ENCODE measurements at places on chromosomes 3 and 15. TPM values are rescaled to one million over a fixed set of nuclear protein-coding genes. Genes with fewer than 3 reads are reported as not detected.

CATSPER2 gene
- 0.96 TPM for polyA plus RNA-seq

PROS1 gene
- polyA plus RNA-seq, result 15.0 TPM

PLSCR4 gene
- polyA plus RNA-seq, result 0.05 TPM

FILIP1L gene
- 26.8 TPM for polyA plus RNA-seq

TMEM212 gene
- polyA plus RNA-seq, result not detected

HCLS1 gene
- 0.29 TPM for polyA plus RNA-seq

SPINT1 gene
- polyA plus RNA-seq, result 0.58 TPM

RPL15 gene
- polyA plus RNA-seq, result 5,582 TPM

- no peak overlapping the region for H3K27ac ChIP-seq
- DNase-seq, result no peak
Observed at GRCh38 chr3:105944276-105944675, 75.5 kb upstream of the CBLB start.

DNA sequence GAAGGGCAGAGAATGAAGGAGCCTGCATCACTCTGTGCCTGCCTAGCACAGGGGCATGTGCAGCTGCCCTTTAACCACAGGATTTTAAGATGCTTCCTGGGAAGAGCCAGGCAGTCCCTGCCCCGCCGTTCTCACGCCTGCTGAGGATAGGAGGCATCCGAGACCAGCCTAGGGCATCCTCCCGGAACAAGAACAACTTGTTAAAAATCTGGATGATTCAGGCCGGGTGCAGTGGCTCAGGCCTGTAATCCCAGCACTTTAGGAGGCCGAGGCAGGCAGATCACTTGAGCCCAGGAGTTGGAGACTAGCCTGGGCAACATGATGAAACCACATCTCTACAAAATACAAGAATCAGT, 15.2 kb downstream of the NRROS start:
- H3K4me3 ChIP-seq, result no peak overlapping the region
- H3K36me3 ChIP-seq, result no peaks in the 10 kb centered on the region
- no peaks in the 10 kb centered on the region for H3K27me3 ChIP-seq
- no peak overlapping the region for H3K27ac ChIP-seq
- peaks cover 6% of the 10 kb centered on the region for H3K4me1 ChIP-seq

GRCh38 chr15:83107841-83108181, 366 bp downstream of the TM6SF1 start:
- DNase-seq, result no peak
- peaks cover 8% of the 10 kb centered on the region for H3K27me3 ChIP-seq
- H3K36me3 ChIP-seq, result no peaks in the 10 kb centered on the region
- no peak overlapping the region for H3K27ac ChIP-seq
- no peaks in the 10 kb centered on the region for H3K4me1 ChIP-seq

- H3K36me3 ChIP-seq, result no peaks in the 10 kb centered on the region
- no peak overlapping the region for H3K27ac ChIP-seq
- no peaks in the 10 kb centered on the region for H3K4me1 ChIP-seq
- H3K27me3 ChIP-seq, result no peaks in the 10 kb centered on the region
- no peak for DNase-seq
Observed at GRCh38 chr3:150653110-150653561, 50.0 kb downstream of the SELENOT start.

GRCh38 chr15:47727676-47728075, 10.4 kb downstream of the SEMA6D start:
- DNase-seq, result no peak
- H3K27me3 ChIP-seq, result no peaks in the 10 kb centered on the region
- H3K36me3 ChIP-seq, result no peaks in the 10 kb centered on the region
- no peak overlapping the region for H3K4me3 ChIP-seq
- H3K4me1 ChIP-seq, result peaks cover 11% of the 10 kb centered on the region
- no peak overlapping the region for H3K27ac ChIP-seq

DNA sequence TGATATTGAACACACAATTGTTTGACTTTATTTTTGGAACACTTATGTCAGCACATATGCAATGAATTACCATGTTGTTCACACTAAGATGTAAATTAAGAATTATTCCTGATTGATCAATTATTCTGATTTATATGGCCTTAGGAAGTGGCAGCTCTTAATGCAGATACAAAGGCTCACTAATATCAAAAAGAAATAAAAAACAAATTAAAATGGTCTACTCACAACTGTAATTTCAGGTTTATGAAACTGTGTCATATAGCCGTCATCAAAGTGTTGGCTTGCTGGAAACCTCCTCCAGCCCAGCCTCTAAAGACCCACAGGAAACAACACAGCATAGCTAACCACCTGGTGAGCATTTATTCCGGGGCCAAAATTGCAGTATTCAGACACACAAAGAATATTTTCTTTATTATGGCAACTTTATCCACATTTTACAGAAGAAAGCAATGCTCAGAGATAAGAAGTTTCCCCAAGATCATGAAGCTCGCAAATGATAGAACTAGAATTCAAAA, 33.4 kb downstream of the PDZRN3 start:
- no peaks in the 10 kb centered on the region for H3K27me3 ChIP-seq
- no peaks in the 10 kb centered on the region for H3K4me1 ChIP-seq
- peaks cover 62% of the 10 kb centered on the region for H3K36me3 ChIP-seq
- no peak overlapping the region for H3K4me3 ChIP-seq
- no peak for DNase-seq

DNA sequence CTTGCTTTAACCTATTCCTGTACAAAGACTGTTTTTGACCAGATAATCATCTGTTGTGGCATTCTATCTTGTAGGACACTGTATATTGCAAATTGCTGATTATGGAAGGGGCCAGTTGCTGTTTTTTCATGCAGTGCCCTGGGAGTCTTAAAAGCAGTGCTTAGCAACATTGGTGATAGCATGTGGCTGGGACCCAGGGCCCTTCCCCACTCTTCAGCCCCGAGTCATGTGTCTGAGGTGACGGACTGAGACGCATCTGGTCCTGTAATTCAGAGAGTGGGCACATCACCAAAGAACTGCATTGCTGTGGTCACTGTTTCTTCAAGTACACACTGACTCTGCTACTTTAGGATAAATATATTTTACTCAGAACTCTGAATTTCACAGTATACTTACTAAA, 63.4 kb downstream of the SNRK start:
- H3K4me3 ChIP-seq, result no peak overlapping the region
- peak; percentile 47 for DNase-seq
- no peaks in the 10 kb centered on the region for H3K27me3 ChIP-seq

- no peak overlapping the region for H3K4me3 ChIP-seq
- no peaks in the 10 kb centered on the region for H3K36me3 ChIP-seq
- H3K27me3 ChIP-seq, result no peaks in the 10 kb centered on the region
- DNase-seq, result no peak
- peaks cover 16% of the 10 kb centered on the region for H3K4me1 ChIP-seq
Observed at GRCh38 chr15:70480196-70480856, 283.0 kb downstream of the UACA start.

GRCh38 chr3:67090474-67090873, 92.4 kb downstream of the KBTBD8 start:
- no peak overlapping the region for H3K4me3 ChIP-seq
- H3K4me1 ChIP-seq, result no peaks in the 10 kb centered on the region
- no peaks in the 10 kb centered on the region for H3K36me3 ChIP-seq
- H3K27ac ChIP-seq, result no peak overlapping the region
- DNase-seq, result no peak

- peaks cover 10% of the 10 kb centered on the region for H3K4me1 ChIP-seq
- H3K27me3 ChIP-seq, result no peaks in the 10 kb centered on the region
- no peak for DNase-seq
- no peak overlapping the region for H3K27ac ChIP-seq
Observed at GRCh38 chr15:34717729-34718128, 37.1 kb downstream of the GJD2 start.

DNA sequence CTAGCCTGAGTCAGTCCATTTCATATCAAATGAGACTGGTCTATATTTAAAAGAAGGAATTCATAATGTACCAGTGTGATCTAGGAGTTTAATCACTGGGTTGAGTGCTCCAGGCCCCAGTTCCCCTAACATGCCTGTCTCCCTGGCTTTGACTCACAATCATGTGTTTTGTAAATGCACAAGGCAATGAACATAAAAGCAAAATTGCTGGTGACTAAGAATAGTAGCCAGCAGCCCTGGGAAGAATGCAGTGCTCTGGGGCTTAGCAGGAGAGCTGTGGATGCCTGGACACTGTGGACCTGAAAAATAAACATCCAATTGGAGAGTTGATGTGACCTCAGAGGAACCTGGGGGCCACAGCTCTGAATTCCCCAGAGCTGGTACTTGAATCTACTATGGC, 50.3 kb downstream of the SYNPR start:
- H3K36me3 ChIP-seq, result no peaks in the 10 kb centered on the region
- H3K4me3 ChIP-seq, result no peak overlapping the region
- no peak overlapping the region for H3K27ac ChIP-seq
- DNase-seq, result no peak

DNA sequence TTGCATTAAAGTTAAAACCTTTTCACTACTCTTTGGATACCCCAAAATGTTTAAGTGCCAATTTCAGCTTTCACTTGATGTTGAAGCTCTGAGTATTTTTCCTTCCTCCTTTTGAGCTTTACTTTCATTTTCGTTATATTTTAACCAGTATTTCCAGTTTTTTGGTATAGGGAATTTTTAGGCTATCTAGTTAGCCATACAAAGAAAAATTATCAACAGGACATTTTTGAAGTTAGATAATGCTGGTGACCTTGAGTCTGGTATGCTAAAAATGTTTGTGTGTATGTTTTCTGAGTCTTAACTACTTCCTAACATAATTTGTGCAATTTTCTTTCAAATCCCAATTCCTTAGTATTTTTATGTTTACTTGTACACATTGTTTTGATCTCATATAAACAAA, 284.8 kb downstream of the OTOL1 start:
- H3K4me3 ChIP-seq, result no peak overlapping the region
- no peak overlapping the region for H3K27ac ChIP-seq
- H3K27me3 ChIP-seq, result no peaks in the 10 kb centered on the region
- H3K4me1 ChIP-seq, result no peaks in the 10 kb centered on the region
- no peaks in the 10 kb centered on the region for H3K36me3 ChIP-seq

- H3K4me3 ChIP-seq, result no peak overlapping the region
- no peaks in the 10 kb centered on the region for H3K27me3 ChIP-seq
- H3K4me1 ChIP-seq, result no peaks in the 10 kb centered on the region
- no peak overlapping the region for H3K27ac ChIP-seq
Observed at GRCh38 chr3:188446014-188446413, 292.1 kb downstream of the LPP start.

DNA sequence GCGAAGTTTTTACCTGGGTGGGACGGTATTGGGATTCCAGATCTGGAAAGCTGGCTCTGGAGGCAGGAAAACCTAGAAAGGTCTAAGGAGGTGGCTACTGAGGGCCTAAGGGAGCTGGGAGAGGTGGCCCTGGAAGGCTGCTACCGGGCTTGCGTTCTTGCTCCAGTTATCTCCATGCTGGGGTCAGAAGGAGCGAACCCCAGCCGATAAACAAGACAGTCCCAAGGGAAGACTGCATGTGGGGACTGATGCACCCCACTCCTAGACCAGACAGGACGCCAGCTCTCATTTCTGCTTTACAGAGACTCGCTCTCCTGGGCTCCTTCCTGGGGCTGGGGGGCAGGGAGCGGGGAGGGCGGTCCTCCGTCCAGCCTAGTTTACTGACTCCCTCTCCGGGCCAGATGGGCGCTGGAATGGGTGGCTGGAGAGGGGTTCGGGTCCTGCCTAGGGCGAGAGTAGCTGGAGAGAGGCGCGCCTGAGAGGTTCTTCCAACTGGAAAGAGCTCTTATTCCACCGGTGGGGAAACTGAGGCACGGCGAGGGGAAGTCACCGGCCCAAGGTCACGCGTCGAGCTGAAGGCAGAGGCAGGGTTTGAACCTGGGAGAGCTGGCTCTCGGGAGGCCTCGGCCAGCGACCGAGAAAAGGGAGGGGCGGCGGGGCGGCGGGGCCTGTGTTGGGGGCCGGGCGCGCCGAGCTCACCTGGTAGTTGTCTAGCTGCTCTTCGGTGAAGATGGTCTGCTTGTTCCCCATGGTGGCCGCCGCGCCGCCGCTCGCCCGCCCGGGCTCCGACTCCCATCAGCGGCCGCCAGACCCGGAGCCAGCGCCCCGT, 565 bp downstream of the CIB2 start:
- H3K4me3 ChIP-seq, result peak overlapping the region; percentile 81
- H3K27ac ChIP-seq, result no peak overlapping the region
- no peaks in the 10 kb centered on the region for H3K27me3 ChIP-seq
- DNase-seq, result peak; percentile 47
- no peaks in the 10 kb centered on the region for H3K36me3 ChIP-seq
- H3K4me1 ChIP-seq, result no peaks in the 10 kb centered on the region

DNA sequence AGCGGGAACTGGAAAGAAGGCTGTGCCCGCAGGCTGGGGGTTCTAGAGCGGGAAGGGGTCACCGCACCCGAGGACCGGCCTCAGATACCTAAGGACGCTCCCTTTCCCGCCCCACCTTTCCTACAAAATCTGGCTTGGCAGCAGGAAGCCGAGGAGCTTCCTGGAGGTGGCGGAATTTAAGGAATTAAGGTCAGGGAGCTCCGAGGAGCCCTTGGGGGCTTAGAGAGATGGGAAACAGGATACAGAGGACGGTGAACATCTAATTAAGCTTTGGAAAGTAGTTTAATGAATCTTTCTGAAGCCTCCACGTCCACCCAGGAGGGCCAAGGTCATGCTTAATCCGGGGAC, 507 bp upstream of the AP3B2 start:
- H3K4me1 ChIP-seq, result no peaks in the 10 kb centered on the region
- H3K27me3 ChIP-seq, result no peaks in the 10 kb centered on the region
- peak overlapping the region; percentile 75 for H3K27ac ChIP-seq

DNA sequence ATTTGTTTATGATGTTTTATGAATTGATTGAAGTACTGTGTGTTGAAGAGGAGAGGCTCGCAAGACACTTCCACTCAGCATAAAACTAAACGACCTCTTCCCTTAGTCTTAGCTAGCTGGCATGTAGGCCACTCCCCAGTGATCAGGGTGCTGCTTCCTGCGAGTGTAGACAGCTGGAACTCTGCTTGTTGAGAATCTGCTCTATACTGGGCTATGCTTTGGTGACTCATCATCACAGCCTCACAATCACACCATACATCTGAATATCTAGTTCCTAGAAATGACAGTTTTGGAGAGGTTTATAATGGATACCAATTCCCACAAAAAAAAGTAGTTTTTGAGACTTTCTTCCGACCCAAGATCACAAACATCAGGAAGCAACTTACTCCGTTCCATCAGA, 1.5 kb upstream of the SLC24A5 start:
- H3K4me3 ChIP-seq, result no peak overlapping the region
- no peaks in the 10 kb centered on the region for H3K27me3 ChIP-seq
- peaks cover 2% of the 10 kb centered on the region for H3K4me1 ChIP-seq
- H3K27ac ChIP-seq, result no peak overlapping the region

- H3K27ac ChIP-seq, result no peak overlapping the region
- no peaks in the 10 kb centered on the region for H3K27me3 ChIP-seq
- no peaks in the 10 kb centered on the region for H3K36me3 ChIP-seq
- no peaks in the 10 kb centered on the region for H3K4me1 ChIP-seq
- H3K4me3 ChIP-seq, result no peak overlapping the region
Observed at GRCh38 chr3:170493712-170494182, 75.1 kb downstream of the CLDN11 start.

- H3K27me3 ChIP-seq, result no peaks in the 10 kb centered on the region
- H3K4me1 ChIP-seq, result no peaks in the 10 kb centered on the region
- H3K36me3 ChIP-seq, result no peaks in the 10 kb centered on the region
Observed at GRCh38 chr15:92753591-92753990, 98.0 kb upstream of the FAM174B start.

Data from SK-N-SH (cell line).